Breast epithelium (tissue), 4 donors: ENCODE measurements at places on chromosomes 7 and 10. TPM values are rescaled to one million over a fixed set of nuclear protein-coding genes. Genes with fewer than 3 reads are reported as not detected.

- H3K27ac ChIP-seq: no peak overlapping the region
- H3K4me1 ChIP-seq: no peaks in the 10 kb centered on the region
- H3K36me3 ChIP-seq: no peaks in the 10 kb centered on the region
- no peak overlapping the region for H3K4me3 ChIP-seq
Measured at GRCh38 chr10:3406556-3406955, 234.0 kb upstream of the PITRM1 start.

DNA sequence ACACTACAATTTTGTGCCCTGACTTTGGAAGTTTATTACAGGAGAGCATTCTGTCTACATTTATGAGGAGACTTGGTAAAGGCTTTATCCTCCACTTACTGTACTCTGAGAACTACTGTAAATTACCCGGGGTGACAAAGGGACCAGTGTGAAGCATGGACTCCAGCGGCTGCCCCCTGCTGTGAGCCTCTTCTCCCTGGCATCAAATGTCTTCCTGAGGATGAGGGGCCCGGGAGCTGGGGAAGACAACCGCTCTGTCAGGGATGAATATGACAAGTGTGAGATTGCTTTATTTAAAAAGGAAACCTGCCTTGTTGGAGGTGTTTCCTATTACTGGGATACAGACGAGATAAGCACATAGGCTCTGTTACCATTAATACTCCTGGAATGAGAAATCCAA, 714.8 kb downstream of the CCSER2 start:
- H3K27ac ChIP-seq: no peak overlapping the region
- DNase-seq: no peak
- H3K4me1 ChIP-seq: no peaks in the 10 kb centered on the region

GRCh38 chr10:475709-476454, 213.6 kb downstream of the DIP2C start:
- H3K4me1 ChIP-seq: no peaks in the 10 kb centered on the region
- no peak overlapping the region for H3K27ac ChIP-seq
- H3K4me3 ChIP-seq: no peak overlapping the region
- H3K36me3 ChIP-seq: no peaks in the 10 kb centered on the region
- no peaks in the 10 kb centered on the region for H3K27me3 ChIP-seq

DNA sequence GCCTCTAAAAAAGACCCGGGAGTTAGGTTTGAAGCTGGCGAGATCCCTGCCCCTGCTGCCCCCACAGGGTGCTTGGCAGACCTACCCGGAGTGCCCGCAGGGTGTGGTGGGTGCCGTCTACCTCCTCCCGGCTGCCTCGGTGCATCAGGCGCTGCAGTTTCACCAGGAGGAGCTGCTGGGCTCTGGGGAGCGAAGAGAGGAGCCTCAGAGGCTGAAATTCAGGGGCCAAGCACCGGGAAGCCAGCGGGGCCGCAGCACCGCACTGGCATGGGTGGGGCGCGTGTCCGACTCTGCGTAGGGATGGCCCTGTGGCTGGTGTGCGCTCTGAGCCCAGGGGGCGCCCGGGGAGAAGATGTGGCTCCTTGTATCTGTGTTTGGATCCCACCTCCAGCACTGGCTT, 74.3 kb upstream of the GNA12 start:
- H3K27ac ChIP-seq: no peak overlapping the region
- no peak overlapping the region for H3K4me3 ChIP-seq
- H3K27me3 ChIP-seq: peaks cover 13% of the 10 kb centered on the region
- H3K36me3 ChIP-seq: no peaks in the 10 kb centered on the region
- no peak for DNase-seq
- H3K4me1 ChIP-seq: no peaks in the 10 kb centered on the region

DNA sequence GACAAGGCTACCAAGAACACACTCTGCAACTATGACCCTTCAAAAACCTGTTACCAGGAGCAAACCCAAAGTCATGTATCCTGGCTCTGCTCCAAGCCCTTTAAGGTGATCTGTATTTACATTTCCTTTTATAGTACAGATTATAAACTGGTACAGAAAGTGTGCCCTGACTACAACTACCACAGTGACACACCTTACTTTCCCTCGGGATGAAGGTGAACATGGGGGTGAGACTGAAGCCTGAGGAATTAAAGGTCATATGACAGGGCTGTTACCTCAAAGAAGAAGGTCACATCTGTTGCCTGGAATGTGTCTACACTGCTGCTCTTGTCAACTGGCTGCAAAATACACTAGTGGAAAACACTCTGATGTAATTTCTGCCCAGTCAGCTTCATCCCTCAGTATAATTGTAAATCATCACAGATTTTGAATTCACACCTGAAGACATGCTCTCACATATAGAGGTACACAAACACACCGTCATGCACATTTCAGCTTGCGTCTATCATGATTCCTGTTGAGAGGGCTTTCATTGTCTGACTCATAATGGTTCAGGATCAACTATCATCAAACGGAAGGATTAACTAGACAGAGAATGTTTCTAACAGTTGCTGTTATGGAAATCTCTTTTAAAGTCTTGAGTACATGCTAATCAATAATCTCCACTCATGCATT, 318.3 kb downstream of the NXPH1 start:
- H3K4me1 ChIP-seq: no peaks in the 10 kb centered on the region
- H3K27me3 ChIP-seq: no peaks in the 10 kb centered on the region
- no peak overlapping the region for H3K27ac ChIP-seq
- no peak for DNase-seq
- no peaks in the 10 kb centered on the region for H3K36me3 ChIP-seq
- no peak overlapping the region for H3K4me3 ChIP-seq

The C10orf53 gene
- total RNA-seq: not detected
